NCI-H1417 (cell line): ENCODE measurements at places on chromosomes 3 and 15.

DNA sequence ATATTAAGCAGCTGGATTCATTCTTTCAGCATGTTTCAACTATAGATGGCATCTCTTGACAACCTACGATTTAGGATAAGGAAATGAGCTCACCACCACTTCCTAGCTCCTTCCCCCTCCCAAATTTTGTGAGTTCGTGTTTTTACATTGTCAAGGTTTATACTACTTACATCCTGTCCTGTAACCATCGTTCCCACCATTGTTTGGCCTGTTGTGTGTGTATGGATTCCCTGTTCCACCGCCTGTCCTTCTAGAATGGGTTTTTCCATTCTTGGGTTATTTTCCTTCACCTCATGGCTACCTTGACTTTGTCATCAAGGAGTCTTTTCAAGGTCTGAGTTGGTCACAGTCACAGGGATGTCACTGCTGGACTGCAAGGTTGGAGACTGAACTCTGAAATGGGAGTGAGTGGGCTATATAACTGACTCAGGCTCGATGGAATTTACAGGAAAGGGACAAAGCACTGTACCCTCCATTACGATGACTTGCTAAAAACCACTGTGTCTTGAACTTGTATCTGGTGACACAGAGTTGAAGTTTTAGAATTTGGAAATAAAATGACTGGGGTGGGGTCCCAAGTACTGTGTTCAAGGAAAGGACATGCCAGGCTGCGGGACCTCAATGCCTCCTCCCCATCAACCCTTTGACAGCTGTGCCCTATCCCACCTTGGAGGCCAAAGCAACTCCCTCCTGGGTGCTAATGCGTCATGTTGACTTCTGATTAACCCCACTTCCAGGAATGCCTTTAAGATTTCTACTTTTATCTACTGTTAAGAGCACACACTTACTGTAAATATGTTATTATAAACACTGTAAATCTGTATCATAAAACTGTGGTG lies 66.8 kb upstream of the BLM start:
- DNase-seq, result no peak

DNA sequence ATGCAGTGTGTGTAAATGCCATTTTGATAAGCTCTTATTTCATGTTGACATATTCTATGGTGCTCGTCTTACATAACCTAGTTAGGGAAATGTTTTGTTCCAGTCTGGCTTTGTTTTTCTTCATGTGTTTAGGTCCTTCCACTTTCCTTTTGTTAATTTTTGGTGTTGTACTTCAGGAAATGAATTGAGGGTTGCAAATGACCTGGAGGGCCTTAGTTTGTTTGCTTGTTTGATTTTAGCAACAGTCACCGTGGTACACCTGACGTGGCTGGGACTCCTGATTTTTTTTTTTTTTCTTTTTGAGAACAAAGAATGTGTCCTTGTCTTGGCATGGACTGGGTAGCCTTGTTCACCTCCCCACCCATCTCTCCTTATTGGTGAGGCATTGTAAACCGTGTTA lies 114.8 kb downstream of the IGF1R start:
- DNase-seq, result no peak

GRCh38 chr3:185361920-185362319 lies 1.0 kb upstream of the MAP3K13 start:
- no peak for DNase-seq

DNA sequence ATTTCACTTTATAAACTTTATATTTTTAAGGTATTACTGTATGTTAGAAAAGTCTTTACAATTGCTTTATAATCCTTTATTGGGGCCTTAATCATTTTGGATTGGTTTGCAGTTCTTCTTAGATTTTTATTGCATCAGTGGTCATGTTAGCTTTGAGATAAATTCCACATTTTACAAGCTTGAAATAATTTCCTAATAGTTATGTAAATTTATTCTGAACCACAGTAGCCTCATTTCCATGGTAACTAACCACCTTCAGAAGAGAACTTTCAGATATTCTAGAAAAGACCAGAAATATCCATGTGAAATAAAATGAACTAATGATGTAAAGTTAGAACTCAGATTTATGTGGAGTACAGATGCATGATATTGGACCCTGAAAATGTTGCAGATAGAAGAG lies 94.2 kb downstream of the NEO1 start:
- no peak for DNase-seq

DNA sequence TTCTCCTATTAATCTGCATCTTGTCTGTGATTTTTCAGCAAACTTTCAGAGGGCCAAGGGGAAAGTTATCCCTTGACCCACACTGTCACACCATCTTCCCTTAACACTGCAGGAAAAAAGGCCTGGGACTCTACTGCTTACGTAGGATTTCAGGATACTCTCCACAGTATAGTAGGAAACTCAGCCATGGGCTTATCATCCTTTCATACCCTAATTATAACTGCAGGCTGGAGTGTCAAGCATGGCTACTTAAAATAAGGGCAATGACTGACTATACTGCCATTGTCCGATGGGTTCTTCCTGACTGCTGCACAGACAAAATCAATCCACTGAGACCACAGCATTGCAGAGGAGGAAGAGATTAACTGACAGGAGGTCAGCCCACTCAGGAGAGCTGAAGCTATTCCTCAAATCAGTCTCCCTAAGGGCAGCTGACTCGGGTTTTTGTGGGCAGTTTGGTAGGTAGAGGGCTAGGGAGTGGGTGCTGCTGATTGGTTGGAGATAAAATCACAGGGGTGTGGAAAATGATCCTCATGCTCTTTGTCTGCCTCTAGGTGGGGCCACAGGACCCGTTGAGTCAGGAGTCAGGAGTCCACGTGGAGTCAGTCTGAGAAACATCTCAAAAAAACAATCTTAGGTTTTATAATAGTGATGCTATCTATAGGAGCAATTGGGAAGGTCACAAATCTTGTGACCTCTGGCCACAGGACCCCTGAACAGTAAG lies 118.2 kb upstream of the STRIT1 start:
- DNase-seq, result no peak

DNA sequence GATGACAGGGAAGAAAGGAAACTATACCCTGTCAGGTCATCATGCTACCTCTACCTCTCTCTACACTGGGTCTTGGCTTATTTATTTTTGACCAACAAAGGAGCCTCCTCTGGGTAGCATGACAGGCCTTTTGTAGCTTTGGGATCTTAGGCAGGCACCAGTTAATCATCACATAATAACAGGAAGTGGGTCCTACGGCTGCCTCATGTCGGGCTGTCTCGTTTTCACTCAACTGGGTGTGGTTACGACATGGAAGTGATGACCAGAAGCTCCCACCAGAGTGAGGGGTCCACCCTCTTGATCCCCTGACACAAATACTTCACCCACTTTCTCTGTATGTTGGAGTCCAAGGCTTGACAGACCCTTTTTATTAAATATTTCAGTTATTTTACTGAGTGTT lies 105.3 kb downstream of the CD47 start:
- DNase-seq, result no peak

DNA sequence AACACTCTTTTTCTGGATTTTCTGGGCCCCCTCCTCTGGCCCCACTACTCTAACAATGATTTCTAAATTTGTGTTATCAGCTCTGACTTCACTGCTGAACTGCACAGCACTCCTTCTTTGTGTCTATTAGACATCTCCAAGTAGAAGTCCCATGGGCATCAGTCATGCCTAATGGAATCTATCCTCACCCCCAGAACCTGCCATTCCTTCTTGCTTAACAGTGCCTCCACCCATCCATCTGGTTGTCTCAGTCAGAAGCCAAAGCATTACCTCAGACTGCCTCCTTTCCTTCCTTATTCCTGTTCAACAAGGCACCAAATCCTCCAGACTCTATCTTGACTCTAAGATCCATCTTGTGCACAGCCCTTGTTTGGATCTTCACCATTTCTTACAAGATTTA lies 36.2 kb downstream of the SSR3 start:
- no peak for DNase-seq

DNA sequence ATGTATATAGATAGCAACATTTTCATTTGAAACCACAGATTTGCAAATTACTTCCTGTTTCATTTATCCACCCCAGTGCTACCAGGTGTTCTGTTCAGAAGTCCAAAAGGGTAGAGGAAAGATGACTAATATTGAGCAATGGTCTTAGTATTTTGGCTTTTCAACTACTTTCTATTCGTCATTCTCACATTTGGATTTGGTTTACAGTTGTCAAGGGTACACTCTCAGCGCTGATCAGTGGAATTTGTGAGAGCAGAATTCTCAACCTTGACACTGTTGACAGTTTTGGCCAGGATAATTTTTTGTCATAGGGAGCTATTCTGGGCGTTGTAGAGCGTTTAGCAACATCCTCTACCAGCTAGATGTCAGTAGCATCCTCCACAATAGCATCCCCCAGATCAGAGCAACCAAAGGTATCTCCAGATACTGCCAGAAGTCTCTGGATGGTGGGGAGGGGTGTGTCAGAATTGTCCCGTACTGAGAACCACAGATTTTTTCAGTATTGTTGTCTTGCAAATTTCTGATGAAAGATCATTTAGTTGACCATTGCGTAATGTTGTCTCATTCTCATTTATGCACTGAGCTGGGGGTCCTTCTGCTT lies 4.2 kb downstream of the HMCES start:
- no peak for DNase-seq

GRCh38 chr3:136177876-136178275 lies 18.3 kb downstream of the MSL2 start:
- DNase-seq, result no peak

- DNase-seq, result no peak
Measured at GRCh38 chr3:132432639-132433038, 15.3 kb downstream of the DNAJC13 start.

- DNase-seq, result no peak
Measured at GRCh38 chr3:31485196-31485595, 47.5 kb upstream of the STT3B start.

DNA sequence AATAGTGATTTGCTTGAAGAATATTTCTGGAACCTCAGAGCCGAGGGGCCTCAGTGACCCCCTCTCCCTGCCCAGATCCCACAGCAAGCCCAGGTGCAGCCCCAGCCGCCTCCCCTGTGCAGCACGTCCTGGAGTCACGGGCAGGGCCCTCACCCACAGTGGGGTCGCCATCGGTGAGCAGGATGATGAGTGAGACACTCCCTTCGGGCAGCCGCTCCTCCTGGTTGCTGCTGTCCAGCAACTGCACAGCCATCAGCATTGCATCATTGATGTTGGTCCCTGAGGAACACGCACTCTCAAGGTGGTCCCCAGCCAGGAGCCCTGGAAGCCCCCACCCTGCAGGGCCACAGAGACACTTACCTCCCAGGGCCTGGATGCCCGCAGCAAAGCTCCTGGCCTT lies 6.4 kb downstream of the ITIH4 start:
- no peak for DNase-seq

DNA sequence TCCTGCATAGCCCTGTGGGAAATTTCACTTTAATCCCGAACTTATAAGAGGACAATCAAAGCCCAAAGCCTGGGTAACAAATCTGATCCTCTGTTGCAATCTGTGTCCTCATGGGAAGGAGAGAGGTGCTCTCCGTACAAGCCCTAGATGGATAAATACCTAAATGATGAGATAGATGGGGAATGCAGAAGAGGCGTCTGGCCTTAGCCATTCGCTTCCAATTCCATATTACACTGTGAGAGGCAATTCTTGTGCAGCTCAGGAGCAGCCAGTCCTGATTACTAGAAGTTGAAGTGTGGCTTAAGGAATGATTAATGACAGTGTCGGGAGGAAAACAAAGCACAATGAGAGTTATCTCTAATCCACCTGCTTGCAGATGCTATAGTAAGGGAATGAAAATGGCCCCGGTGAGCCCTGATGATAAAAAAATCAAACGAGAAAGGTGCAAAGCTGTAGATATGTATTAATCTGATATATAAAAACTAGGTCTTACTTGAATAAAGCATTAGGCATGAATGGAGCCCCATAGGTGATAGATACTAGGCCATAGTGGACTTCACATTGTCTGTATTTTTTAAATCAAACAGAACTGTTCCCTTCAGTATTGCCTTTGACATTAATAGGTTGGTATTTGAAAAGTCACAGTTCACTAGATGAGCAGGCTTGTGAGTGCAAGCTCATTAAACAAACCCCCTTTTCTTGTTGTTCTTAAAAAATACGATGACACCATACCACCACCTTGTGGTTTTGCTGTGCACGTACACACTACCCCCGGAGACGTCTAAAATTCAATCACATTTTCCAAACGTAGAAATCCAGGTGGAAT lies 54.2 kb upstream of the TMCO5A start:
- peak; percentile 33 for DNase-seq

DNA sequence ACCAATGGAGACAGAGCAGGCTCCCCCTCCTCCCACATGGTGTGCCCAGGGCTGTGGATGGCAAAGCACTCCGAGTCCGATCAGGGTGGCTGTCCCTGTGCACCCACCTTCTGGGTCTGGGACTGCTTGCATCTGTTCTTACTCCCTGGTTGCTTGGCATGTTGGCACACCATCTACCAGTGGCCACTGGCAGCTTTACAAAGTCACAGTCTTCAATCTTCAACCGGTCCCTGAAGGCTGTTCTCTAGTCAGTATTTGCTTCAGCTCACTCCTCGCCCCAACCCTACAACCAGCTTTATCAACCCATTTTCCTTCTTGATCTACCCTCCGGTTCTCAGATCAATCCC lies 14.8 kb downstream of the HOMER2 start:
- no peak for DNase-seq

DNA sequence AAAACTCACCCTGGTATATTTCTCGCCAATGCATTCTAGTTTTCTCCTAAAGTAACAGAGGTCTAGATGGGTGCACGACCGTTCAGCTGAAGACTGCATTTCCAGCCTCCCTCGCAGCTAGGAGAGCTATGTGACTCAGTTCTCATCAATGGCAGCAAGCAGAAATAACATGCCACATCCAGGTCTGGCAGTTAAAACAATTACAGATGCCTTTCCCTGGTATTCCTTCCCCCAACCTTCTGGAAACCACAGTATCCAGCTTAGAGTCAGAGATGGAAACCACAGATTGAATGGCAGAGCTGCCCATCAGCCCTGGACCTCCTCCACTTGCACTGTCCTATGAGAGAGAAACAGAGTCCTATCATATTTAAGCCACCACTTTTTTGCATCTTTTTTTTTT lies 4.8 kb downstream of the HAPLN3 start:
- no peak for DNase-seq

DNA sequence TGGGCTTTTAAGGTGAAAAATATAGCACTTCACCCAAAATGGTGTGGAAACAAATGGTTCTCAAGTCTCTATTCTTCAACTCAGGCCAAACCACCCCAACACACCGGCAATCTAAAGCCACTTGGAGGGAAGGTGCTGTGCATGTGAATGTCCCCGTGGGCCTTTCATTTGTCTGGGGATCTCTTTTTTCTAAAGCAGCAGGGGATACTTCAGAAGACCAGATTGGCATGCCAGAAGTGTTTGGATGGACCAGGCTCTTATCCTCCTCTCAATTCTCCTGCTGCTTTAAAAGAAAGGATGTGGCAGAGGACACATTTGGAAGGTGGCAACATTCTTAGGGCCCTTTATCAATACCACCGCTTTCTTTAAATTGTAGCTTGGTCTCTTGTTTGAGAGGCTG lies 193.1 kb downstream of the MEIS2 start:
- no peak for DNase-seq

GRCh38 chr15:89018207-89018606 lies 70.0 kb upstream of the ABHD2 start:
- no peak for DNase-seq

- DNase-seq, result no peak
Measured at GRCh38 chr3:5012367-5012766, 33.1 kb downstream of the BHLHE40 start.

- no peak for DNase-seq
Measured at GRCh38 chr15:58551764-58552504, 120.1 kb downstream of the LIPC start.

GRCh38 chr3:141111364-141112155 lies 60.4 kb downstream of the SPSB4 start:
- no peak for DNase-seq

GRCh38 chr3:24428481-24428880 lies 66.2 kb downstream of the THRB start:
- DNase-seq, result no peak

- no peak for DNase-seq
Measured at GRCh38 chr3:145457825-145458552, 703.0 kb downstream of the PLOD2 start.
